Cardiac fibroblast (primary cell): ENCODE measurements at places on chromosomes 12 and 14.

GRCh38 chr14:75025876-75026275 is 23.2 kb downstream of the EIF2B2 start:
- DNase-seq = no peak

DNA sequence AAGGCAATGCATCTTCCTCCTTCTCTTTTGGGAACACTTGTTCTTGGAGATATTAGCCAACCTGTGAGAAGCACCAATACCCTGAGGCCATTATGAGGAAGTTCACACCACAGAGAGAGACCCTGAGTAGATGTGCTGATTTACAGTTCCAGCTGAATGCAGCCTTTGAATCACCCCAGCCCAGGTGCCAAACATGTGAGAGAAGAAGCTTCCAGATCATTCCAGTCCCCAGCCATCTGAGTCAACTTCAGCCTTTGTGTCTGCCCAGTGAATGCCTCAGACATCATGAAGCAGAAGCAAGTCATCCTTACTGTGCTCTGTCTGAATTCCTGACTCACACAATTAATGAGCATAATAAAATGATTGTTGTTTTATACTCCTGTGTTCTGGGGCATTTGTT is 25.1 kb downstream of the C12orf42 start:
- no peak for DNase-seq

- no peak for DNase-seq
Measured at GRCh38 chr14:38496092-38496491, 240.2 kb upstream of the CLEC14A start.

DNA sequence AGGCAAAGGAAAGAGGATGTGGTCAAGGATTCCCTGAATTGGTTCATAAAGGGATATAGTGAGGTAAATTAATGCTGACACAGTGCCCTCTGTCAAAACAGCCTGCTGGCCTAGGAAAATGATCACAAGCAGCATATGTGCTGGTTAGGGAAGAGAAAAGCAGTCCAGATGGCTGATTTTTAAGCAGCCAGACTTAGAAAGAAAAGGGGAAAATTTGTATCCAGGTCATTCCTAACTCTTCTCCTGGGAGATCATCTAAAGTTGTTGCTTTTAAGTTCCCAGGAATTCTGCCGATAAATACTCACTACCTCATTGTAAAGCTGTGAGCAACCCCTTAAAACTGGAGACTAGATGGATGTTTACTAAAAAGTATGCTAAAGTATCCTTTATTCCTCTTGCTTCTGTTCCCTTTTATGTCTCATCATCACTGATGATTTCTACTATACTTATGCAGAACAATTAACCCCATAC is 46.4 kb upstream of the CNOT2 start:
- peak; percentile 31 for DNase-seq

DNA sequence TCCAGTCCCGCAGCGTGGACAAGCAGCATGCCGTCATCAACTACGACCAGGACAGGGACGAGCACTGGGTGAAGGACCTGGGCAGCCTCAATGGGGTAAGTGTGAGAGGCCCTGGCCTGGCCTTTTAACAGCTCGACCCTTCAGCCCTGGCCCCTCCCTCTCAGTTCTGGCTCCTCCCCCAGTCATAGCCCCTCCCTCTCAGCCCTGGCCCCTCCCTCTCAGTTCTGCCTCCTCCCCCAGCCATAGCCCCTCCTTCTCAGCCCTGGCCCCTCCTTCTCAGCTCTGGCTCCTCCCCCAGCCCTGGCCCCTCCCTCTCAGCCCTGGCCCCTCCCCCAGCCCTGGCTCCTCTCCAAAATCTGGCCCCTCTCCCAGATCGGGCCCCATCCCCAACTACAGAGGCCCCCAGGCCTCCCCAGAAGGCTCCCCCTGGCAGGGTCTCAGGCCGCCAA is 11.2 kb downstream of the CEP170B start:
- DNase-seq = peak; percentile 53

GRCh38 chr14:64244279-64244678 is 49.9 kb downstream of the ESR2 start:
- peak; percentile 72 for DNase-seq

- DNase-seq = no peak
Measured at GRCh38 chr14:79511146-79511545, 700.2 kb downstream of the DIO2 start.

DNA sequence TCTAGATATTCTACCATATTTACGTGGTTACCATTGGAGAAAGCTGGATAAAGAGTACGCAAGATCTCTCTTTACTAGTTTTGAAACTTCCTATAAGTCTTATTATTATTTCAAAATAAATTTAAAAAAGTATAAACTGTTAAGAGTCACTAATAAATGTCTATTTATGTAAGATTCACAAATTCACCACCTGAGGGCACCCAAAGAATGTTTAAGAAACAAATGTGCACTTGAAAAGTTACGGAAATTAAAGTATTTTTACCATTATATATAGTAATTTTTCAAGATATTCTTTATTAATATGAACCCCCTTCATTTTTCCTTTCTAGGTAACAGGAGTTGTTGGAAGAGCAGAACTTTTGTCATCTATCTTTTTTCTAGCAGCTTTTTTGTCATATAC is 11.9 kb downstream of the TMTC3 start:
- DNase-seq = peak; percentile 73

GRCh38 chr14:77037938-77038568 is 9.5 kb upstream of the IRF2BPL start:
- DNase-seq = no peak

- DNase-seq = no peak
Measured at GRCh38 chr14:72104011-72104613, 171.9 kb downstream of the RGS6 start.

DNA sequence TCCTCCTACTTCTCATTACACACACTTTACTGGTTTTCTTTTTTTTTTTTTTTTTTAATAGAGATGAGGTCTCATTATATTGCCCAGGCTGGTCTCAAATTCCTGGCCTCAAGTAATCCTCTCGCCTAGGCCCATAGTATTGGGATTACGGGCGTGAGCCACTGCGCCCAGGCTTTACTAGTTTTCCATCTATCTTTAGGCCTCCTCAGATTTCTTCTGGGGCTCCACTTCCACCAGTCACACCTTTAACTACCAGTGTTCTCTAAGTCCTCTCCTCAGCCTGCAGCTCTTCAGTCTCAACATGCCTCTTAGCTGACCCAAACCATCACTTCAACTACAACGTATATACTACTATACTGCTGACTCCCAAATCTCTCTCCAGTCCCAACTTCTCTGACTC is 10.4 kb downstream of the R3HDM2 start:
- DNase-seq = no peak

DNA sequence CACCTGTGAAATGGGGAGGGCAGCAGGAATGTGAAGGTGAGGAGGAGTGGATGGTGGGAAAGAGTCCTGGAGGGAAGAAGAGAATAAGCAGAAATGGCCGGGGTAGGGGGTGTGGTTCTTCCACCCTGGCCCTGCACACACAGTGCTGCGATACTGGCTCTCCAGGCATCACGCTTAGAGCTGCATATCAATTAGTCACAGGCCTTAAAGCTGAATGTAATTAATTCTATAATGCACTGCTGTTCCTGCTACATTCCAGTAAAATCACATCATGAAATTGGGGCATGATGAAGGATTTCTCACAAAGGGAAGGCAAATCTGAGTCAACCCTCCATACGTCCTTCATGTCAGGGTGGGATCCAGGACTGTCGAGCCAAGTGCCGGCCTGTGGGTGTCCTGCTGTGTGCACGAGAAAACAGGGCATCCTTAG is 566.1 kb downstream of the BCL11B start:
- DNase-seq = no peak

GRCh38 chr14:105118646-105119407 is 49.7 kb downstream of the JAG2 start:
- no peak for DNase-seq

- no peak for DNase-seq
Measured at GRCh38 chr12:100265732-100266584, 921 bp downstream of the DEPDC4 start.

DNA sequence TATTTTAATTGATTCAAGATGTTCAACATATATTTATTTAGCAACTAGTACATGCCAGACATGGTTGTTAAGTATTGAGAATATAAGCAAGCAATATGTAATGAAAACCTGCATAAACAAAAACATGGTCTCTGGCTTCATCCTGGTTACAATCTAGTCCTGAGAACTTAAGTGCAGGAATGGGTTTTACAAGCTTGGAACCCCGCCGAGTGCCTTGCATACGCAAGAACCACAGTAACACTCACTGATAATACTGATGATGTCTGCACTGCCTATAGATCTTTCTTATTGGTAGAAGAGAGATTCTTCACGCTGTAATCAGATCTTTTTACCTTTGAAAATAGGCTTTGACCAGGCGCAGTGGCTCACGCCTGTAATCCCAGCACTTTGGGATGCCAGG is 22.9 kb upstream of the CALM1 start:
- DNase-seq = peak; percentile 26
